ENCODE measurements at places on chromosomes 5 and 9.

DNA sequence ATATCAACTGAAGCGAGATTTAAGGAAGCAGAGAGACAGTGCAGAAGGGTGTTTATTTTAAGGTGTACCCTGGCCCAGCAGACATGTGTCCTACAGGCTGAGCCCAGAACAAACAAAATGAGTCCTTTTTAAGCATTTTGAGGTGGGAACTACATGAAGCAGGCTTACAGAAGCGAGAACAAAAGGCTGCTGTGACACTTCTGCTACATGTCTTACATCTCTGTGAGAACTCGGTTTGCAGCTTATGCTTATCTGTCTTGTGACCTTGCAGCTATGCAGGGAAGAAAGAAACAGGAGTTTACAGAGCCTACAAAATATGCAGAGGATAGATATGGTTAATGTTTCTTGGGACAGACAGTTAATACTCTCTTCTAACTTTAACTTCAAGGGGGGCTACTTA lies 295.9 kb downstream of the CEMIP2 start:
- no peak for DNase-seq

- DNase-seq = no peak
Measured at GRCh38 chr9:27053369-27054022, 48.0 kb upstream of the LRRC19 start.

DNA sequence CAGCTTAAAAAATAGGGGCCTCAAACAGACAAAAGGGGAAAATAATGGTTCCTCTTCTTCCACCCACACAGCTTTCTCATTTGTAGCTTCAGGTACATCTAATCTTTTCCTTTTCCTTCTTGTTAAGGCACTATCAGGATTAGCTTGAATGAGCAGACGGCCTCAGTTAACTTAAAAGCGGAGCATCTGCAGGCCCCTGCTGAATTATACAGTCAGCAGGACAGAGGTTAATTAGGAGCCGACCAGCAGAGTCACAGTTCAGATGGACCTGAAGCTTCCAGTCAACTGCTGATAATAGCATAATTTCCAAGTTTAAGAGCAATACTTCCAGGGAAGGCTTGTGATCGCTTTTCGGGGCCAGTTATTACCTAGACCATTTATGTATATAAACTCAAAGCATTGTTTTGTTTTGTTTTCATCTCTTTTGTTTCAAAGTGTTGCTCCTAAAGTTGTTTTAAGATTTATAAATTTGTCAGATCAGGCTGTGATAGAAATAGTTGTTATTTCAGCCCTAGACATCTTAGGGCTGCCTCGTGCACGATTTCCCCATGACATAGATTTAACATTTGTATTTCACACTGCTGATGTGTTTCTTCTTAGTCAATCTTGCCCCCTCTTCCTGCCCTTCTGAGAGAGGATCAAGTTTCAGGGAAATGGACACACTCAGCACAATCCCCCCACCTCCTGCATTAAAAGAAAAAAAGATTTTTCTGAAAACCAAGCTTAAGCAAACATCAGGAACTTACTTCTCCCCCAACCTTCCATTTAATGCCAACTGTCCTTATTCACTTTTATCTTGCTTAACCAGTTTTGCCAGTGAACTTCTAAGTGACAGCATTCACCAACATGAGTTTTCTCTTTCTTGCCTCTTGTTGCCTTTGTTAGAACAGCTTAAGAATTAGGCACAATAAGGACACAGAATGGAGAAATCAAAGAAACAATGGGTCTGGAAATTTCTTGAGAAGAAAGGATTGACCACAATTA lies 449.8 kb downstream of the ARHGEF28 start:
- no peak for DNase-seq

GRCh38 chr9:99180199-99180598 lies 41.5 kb downstream of the ALG2 start:
- no peak for DNase-seq

DNA sequence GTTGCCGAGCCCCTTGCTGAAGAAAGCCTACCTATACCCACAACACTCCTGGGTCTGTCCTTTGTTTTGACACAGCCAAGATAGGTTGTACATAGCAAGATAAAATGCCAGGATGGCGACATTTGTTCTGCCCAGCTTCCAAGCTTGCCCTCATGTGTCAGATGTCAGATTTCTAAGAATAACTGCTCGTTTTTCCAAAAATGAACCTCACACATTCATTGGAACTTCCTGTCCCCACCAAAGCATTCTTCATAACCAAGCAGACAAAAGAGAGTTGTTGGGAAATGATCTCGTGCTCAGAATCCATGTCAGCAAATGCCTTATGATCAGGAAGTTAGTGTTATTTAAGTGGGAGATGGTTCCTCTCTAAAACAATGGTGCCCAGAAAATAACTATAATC lies 210.1 kb downstream of the ZNF608 start:
- DNase-seq = no peak

GRCh38 chr5:34043099-34043876 lies at the start of gene C1QTNF3:
C1QTNF3 (minus strand) TSS chr5:34043213; CDS start chr5:34043125, 88 bp downstream.
- no peak for DNase-seq

- no peak for DNase-seq
Measured at GRCh38 chr9:95742821-95743220, 132.7 kb upstream of the ERCC6L2 start.

All from activated CD8-positive, alpha-beta memory T cell treated with anti-CD3 and anti-CD28 coated beads, Interleukin-2, amount 10 ng/mL, durations not matched to agents 7 days and 5 days (primary cell).